ENCODE measurements at places on chromosomes 7 and 10.

- no peak for DNase-seq
Observed at GRCh38 chr7:141263508-141263907, 189.6 kb downstream of the TMEM178B start.

DNA sequence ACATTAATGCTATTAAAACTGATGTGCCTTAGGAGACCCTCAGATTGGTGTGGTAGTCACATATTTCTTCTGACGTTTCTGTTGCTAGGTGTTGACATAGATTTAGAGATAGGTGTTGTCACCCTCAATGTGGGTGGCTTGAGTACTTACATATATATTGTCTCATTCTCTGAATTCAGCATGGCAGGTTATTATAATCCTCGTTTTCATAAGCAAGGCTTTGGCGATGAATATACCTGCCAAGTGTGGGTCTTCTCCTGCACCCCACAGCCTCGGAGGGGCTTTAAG is 7.0 kb downstream of the FBH1 start:
- peak; percentile 21 for DNase-seq

DNA sequence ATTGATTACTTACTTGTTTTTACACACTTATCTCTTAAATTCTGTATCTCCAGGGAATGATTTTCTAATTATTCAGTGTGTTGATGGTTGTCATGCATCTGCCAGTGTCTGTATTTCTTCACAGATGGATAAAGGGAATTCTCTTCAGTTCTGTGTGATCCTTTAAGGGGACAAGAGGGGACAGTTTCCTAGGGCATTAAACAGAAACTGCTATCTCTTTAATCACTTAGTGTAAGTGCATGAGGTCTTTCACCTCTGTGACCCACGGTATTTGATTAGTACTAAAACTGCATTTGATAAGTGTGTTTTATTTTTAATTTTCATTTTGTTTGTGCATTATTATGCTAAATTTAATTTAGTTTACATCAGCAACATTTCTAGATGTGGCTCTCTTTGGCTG is 26.6 kb upstream of the SEMA3D start:
- no peak for DNase-seq

- no peak for DNase-seq
Observed at GRCh38 chr7:152148706-152149105, 123.2 kb downstream of the GALNT11 start.

GRCh38 chr10:5560817-5561703 is 36.3 kb downstream of the CALML3 start:
- no peak for DNase-seq

- no peak for DNase-seq
Observed at GRCh38 chr10:107422681-107423080, 258.2 kb upstream of the SORCS1 start.

- DNase-seq = no peak
Observed at GRCh38 chr10:67385566-67385965, 310.4 kb downstream of the CTNNA3 start.

DNA sequence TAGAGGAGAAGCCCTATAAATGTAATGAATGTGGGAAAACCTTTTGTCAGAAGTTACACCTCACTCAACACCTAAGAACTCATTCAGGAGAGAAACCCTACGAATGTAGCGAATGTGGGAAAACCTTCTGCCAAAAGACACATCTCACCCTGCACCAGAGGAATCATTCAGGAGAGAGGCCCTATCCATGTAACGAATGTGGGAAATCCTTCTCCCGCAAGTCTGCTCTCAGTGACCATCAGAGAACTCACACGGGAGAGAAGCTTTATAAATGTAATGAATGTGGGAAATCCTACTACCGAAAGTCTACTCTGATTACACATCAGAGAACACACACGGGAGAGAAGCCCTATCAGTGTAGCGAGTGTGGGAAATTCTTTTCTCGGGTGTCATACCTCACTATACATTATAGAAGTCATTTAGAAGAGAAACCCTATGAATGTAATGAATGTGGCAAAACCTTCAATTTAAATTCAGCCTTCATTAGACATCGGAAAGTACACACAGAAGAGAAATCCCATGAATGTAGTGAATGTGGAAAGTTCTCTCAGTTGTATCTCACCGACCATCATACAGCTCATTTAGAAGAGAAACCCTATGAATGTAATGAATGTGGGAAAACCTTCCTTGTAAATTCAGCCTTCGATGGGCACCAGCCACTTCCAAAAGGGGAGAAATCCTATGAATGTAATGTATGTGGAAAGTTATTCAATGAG is 18.9 kb downstream of the RBAK start:
- DNase-seq = peak; percentile 23

GRCh38 chr10:124997306-124997705 is 55.4 kb downstream of the ZRANB1 start:
- no peak for DNase-seq

DNA sequence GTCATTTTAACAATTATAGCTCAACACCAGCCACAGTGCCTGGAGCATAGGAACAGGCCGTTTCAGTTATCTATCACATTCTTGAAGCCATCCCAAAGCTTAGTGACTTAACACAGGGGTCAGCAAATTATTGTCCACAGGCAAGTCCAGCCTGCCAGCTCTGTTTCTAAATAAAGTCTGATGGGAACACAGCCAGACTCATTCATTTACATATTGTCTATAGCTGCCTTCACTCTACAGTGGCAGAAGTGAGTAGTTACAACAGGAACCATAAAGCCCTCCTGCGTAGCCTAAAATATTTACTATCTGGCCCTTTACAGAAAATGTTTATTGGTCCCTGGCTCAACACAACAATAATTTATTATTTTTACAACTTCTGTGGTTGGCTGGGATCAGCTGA is 407.5 kb upstream of the AUTS2 start:
- DNase-seq = no peak

- no peak for DNase-seq
Observed at GRCh38 chr7:111532625-111533024, 29.7 kb downstream of the IMMP2L start.

- peak; percentile 91 for DNase-seq
Observed at GRCh38 chr10:79347894-79348639, 798 bp downstream of the PPIF start.

DNA sequence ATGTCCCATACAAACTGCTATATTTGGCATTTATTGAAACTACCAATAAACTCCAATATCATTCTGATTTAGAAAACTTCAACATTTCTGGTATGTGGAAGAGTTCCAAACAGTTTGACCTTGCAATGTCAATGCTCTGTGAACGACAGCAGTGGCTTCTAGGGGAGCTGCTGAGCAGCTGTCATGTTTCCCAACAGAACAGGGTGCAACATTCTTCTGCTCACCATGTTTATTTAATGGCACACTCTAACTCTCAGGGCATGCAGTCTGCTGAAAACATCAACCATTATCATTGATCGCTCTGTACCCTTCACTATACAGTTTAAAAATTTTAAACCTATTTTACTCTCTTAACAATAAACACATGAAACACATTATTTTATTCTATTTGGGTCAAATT is 25.9 kb downstream of the LMOD2 start:
- DNase-seq = no peak

- DNase-seq = no peak
Observed at GRCh38 chr10:33800545-33800944, 466.1 kb upstream of the NRP1 start.

- DNase-seq = no peak
Observed at GRCh38 chr7:135317676-135318325, 84.2 kb downstream of the STRA8 start.

DNA sequence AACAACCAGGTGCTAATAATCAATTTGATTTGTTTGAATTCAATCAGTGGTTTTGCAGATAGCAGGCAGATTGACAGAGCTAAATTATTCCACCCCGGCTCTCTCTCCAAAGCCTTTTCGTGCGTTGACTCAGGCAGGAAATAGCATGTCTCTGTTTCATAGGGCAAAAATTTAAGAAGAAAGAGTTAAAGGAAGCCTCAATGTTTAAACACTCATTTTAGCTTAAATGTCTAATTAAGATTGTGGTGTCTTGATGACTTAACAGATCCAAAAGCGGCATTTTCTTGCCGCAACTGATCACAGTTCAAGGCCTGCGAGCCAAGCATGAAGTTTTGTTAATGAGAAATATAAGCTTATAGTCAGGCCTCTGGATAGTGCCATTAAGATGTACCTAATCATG is 1051.1 kb upstream of the AUTS2 start:
- no peak for DNase-seq

DNA sequence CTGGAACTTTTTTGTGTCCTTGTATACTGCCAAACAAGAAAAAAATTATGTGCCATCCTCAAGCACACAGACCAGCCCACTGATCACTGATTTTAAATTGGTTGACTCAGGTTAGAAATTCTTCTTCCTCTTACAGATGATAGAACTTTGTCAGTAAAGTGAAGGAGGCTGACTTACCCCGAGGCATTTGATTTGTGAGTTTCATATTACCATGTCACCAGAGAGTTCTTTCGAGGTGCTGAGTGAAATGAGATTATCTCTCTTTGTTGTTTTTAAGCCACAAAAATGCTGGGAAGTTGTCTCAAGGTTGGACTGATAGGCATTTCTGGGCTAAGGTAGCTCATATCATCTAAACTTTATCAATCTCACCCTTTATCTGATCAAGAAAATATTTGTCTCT is 78.8 kb upstream of the FAM180A start:
- DNase-seq = no peak

Data from hematopoietic multipotent progenitor cell treated with erythropoietin and hydrocortisone succinate and interleukin-3 and kit ligand, for 4 days (in vitro differentiated cells).